SIG-M5 (cell line): ENCODE measurements at places on chromosomes 3 and 15.

DNA sequence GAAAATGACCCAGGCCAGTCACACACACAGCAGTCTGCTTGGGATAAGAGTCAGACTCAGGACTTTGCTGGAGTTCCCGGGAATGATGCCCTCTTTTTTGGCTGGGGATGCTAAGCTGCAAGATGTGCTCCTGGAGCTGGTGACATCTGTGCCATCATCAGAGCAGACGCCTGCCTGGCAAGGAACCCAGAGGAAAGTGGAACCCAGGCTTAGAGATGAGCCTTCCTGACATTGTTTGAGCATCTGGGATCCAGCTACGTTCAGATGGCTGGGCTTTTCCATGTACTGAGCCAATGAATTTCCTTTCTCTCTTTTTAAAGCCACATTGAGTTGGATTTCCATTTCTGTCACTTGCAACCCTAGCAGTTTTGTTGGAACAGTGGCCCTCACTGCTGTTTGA lies 53.3 kb downstream of the EBLN2 start:
- DNase-seq, result no peak

DNA sequence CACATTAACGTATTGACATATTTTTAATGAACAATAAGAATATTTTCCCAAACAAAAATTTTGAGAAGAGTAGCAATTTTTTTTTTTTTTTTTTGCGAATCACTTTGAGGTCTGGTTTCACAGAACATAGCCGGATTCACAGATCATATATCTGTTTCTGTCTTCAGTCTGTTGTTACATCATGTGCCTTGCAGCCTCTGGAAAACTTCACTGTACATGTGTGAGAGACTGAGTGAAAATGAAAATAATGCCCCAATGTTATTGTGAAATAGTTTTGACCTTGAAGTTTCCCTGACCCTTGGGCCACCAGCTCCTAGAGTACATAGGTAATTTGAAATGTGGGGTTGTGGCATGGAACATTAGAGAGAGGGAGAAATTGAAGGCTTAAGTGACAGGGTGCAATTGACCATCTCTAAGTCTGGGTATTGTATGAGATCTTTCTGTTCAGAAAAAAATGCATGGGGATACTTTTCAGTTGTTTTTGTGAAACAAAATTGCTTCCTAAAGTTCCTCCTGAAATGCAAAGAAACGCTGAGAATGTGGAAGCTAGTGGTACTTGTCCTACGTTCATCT lies 14.0 kb downstream of the ITPR1 start:
- no peak for DNase-seq

GRCh38 chr3:183309276-183309675 lies 56.2 kb downstream of the B3GNT5 start:
- DNase-seq, result no peak

- no peak for DNase-seq
Measured at GRCh38 chr15:99282586-99282985, 31.3 kb downstream of the LRRC28 start.

DNA sequence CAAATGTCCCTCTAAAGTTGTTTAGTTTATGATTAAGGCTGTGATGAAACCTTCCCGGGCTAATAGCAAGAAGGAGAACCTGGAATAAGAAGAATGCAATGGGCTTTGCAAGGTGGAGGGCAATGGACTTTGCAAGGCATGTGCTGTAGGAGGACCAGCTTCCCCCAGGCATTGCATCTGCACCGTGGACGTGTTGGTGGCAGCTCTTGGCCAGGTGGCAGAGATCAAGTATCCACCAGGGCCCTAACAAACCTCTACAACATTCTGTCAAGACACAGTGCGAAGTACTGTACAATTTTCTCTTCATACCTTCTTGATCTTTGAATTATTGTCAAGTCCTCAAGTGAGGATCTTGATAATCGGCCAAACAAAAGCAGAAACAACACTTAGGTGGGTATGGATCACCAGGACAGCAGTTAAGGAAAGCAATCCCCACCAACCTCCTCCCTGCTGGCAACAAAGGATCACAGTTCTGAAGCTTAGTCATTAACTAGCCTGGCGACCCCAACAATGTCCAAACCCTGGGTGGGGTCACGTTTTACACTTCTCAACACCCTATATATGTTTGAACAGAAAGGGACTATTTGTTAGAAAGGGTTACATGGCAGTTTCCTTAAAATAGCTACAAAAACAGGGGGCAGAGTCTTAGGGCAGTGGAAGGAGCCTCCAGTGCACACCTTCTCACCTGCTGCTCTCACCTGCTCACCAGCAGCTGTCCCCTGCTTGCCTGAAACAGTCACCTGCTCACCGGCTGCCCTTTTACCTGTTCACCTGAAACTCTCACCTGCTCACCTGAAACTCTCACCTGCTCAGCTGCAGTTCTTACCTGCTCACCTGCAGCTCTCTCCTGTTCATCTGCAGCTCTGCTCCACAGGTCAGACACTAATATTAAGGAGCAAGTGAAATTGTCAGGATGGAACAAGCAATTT lies 137.9 kb upstream of the LIPC start:
- DNase-seq, result no peak

- DNase-seq, result no peak
Measured at GRCh38 chr3:193946945-193947344, 189.0 kb upstream of the HES1 start.

GRCh38 chr3:58329150-58329921 lies 3.4 kb upstream of the PXK start:
- no peak for DNase-seq

DNA sequence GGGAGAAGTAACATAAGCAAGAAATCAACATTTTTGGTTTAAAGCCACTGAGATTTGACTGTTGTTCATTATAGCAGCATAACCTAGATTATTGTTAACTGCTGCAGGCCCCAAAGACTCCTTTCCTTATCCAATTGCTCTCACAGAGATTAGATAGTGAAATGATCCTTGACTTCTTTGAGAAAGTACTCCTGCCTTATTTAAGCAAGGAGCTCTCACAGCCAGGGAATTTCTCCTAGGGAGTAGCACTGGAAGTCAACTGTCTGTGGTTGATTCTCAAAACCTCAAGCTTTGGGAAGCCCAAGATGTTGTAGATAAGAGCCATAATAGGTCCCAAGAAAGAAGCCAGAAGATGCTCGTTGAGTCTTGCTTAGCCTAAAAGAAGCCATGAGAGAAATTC lies 151.8 kb upstream of the TSC22D2 start:
- no peak for DNase-seq

- no peak for DNase-seq
Measured at GRCh38 chr15:50685191-50685975, 1.2 kb downstream of the TRPM7 start.

DNA sequence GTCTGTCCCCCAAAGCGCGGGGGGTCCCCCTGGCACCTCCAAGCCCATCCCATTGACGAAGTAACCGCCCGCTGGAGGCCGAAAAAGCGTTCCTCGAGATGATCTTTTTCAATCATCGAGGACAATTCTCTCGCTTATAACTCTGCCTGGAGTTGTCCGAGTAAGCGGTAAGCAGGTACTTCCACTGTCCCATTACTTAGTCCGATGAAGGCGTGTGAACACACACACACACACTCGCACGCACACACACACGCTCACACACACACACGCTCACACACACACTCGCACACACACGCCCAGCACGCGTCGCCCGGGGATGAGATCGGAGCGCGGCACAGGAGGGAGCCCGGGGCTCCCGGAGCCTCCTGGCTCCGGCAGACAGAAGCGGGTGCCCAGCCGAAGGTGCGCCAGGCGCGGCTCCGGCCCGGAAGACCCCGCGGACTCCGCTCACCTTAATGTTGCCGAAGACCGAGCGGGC lies 430 bp downstream of the SLCO2A1 start:
- DNase-seq, result no peak

DNA sequence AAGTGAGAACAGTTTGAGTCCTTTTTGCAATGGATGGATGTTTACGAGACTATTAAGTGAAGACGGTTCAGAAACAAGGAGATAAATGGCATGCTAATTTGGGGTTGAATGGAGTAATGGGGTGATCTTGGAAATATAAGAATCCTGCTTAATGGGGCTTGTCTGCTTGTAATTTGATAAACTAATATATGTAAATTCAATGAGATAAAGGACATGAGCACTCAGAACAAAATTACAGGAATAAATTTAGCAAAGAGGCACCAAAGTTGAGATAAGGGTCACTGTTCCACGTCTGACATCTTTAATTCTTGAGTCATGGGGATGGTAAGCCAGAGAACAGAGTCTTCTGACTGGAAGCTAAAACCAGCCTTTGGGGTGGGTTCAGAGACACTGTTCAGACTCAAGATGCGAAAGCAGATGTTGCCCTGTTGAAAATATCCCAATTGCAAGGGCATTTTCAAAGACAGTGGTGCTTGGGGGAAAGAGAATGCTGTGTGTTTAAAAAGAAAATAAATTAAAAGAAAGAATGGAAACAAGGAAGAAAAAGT lies 67.8 kb upstream of the CHRNB4 start:
- no peak for DNase-seq

- no peak for DNase-seq
Measured at GRCh38 chr3:32288819-32289218, 50.3 kb downstream of the CMTM8 start.

DNA sequence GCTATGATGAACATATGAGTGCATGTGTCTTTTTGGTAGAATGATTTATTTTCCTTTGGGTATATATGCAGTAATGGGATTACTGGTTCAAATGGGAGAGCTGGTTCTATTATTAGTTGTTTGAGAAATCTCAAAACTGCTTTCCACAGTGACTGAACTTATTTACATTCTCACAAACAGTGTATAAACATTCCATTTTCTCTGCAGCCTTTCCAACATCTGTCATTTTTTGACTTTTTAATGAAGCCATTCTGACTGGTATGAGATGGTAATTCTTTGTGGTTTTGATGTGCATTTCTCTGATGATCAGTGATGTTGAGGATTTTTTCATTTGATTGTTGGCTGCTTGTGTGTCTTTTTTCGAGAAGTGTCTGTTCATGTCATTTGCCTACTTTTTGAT lies 1124.2 kb downstream of the NAALADL2 start:
- no peak for DNase-seq

- no peak for DNase-seq
Measured at GRCh38 chr15:57444877-57445513, 68.7 kb downstream of the CGNL1 start.

GRCh38 chr3:22947851-22948250 lies 255.3 kb upstream of the UBE2E2 start:
- DNase-seq, result no peak

GRCh38 chr3:4800595-4800994 lies 178.6 kb upstream of the BHLHE40 start:
- no peak for DNase-seq

- DNase-seq, result no peak
Measured at GRCh38 chr15:48563934-48564333, 81.6 kb downstream of the FBN1 start.

GRCh38 chr3:54067055-54067698 lies 55.2 kb upstream of the CACNA2D3 start:
- DNase-seq, result no peak

- no peak for DNase-seq
Measured at GRCh38 chr15:74794248-74794969, 12.5 kb downstream of the CSK start.

- no peak for DNase-seq
Measured at GRCh38 chr3:127639173-127640041, 10.4 kb downstream of the PODXL2 start.

GRCh38 chr3:41267975-41268640 lies 68.8 kb downstream of the CTNNB1 start:
- no peak for DNase-seq

- no peak for DNase-seq
Measured at GRCh38 chr3:195809796-195810454, 1.8 kb downstream of the MUC4 start.

- DNase-seq, result no peak
Measured at GRCh38 chr3:126317029-126317996, 39.9 kb downstream of the KLF15 start.

- no peak for DNase-seq
Measured at GRCh38 chr3:71859123-71859519, 74.2 kb upstream of the PROK2 start.

GRCh38 chr15:77243716-77244401 lies 172.9 kb upstream of the TSPAN3 start:
- DNase-seq, result no peak

GRCh38 chr3:89966877-89967665 lies 859.6 kb downstream of the EPHA3 start:
- no peak for DNase-seq

DNA sequence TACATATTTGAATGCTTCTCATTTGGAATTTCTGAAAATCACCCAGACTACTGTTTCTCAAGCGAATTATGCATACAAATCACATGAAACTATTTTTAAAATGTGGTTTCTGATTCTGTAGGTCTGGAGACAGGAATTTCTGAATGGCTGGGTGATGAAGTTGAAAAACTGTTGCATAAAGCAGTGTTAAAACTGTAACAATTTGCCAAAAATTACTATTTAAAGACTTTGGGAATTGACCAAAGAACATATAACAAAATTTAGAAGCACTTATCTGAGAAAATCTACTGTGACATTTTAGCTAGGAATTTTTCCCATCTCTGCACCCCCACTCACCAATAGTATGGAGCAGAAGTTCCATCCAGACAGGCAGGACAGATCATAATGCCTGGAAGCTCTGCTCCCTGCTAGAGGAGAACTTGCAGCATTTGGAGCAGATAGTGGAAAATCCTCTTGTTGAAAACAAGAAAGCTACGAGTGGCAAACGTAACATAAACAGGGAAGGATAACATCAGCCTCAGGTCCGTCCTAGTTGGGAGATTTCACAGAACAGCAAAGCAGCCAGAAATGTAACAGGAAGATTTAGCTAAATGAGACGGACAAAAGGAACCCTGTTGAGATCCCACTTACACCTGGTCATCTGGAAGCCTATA lies 132.3 kb upstream of the MCTP2 start:
- no peak for DNase-seq

DNA sequence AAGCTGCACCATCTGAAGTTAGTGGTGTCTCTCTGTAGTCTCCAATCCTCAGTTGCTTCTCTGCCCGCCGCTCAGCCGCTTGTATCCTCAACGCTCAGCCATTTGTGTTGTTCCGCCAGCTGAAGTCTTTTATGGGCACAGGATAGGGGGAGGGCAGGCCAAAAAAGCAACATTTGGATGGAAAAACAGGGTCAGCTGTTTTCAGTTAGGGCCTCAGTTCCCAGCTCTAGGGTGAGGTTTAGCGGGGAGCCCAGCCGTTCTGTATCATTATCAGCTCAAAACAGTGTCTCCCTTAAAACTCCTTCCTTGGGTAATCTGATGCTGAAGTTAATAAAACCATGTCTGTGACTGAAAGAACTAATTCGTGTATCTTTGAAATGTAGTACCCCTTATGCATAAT lies 329.5 kb upstream of the AZI2 start:
- DNase-seq, result no peak
